Fibroblast of skin of left quadriceps (primary cell): ENCODE measurements at places on chromosomes 7 and 10.

- no peak for DNase-seq
Measured at GRCh38 chr7:73433924-73434700, 534 bp downstream of the FZD9 start.

DNA sequence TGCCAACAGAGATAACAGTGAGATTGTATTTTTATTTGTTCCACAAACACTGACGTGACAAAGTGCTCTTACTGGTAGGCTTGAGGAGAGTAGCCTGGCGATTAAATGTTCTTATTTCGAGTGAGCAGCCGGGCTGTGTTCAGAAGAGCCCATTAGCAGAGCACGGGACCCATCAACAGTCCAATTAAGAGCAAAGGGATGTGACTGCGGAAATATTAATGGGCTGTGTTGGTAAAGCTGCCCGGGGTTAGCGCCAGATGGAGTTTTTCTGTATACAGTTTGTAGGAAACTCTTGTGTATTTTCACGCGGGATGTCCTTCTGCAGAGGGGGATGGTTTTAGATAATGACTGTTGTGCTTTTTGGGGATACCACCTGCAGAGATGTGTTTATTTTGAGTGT lies 104.3 kb downstream of the KIAA1217 start:
- DNase-seq: no peak

DNA sequence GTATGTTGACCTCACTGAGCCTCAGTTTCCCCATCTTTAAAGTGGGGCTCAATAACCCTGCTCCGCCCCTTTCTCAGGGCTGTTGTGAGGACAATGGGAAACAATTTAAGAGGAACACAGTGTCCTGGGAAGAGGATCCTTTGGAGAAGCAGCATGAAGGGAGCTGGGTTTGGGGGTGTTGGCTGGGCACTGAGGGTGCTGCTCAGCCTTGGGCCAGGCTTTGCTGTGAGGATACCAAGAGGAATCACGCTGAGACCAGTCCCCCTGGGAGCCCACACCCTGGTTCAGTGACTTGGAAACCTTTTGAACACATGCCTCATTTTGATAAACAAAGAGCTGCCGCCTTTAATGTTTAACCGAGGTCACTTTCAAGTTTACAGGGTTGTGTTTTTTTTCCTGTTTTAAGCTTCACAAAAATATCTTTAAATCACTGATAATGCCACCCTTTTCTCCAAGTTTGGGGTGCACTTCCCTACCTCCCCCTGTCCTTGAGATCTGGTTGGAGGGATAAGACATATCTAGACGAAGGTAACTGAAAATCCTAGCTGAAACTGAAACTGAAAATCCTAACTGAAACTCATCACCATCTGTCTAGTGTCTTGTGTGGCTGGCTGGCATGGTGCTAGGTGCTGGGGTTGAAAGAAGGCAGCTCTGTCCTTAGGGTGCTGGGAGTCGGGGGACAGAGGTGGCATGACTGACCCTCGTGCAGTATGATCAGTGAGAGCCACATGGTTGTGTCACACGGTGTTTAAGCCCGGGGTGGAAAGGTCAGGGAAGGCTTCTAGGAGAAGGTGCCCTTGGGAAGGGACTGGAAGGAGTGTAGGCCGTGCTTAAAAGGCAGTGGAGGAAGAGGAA lies 27.7 kb downstream of the ZNF775 start:
- no peak for DNase-seq

- no peak for DNase-seq
Measured at GRCh38 chr10:44341886-44342285, 43.0 kb downstream of the CXCL12 start.

- no peak for DNase-seq
Measured at GRCh38 chr7:155211761-155212160, 85.9 kb upstream of the INSIG1 start.

- DNase-seq: no peak
Measured at GRCh38 chr10:4357911-4358310, 468.1 kb upstream of the AKR1E2 start.

- no peak for DNase-seq
Measured at GRCh38 chr10:12547301-12547771, 198.0 kb downstream of the CAMK1D start.

- DNase-seq: no peak
Measured at GRCh38 chr7:137895301-137896221, 48.8 kb upstream of the DGKI start.

DNA sequence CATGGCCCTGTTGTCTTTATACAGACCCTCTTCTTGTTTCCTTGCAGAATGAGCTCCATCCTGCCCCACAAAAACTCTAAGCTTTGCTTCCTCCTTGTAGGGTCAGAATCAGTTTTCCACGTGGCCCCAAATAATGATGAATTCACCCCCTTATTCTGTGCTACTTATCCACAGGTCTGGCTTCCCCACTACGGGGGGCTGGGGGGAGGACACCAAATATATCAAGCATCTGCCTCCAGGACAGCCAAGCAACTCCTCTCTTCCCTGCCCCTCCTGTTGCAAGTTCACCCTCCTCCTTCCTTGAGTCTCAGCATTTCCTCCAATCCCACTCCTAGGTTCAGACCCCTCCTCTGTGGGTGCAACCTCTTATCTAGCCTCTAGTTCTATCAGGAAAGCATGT lies 743.3 kb downstream of the GRID1 start:
- DNase-seq: no peak

DNA sequence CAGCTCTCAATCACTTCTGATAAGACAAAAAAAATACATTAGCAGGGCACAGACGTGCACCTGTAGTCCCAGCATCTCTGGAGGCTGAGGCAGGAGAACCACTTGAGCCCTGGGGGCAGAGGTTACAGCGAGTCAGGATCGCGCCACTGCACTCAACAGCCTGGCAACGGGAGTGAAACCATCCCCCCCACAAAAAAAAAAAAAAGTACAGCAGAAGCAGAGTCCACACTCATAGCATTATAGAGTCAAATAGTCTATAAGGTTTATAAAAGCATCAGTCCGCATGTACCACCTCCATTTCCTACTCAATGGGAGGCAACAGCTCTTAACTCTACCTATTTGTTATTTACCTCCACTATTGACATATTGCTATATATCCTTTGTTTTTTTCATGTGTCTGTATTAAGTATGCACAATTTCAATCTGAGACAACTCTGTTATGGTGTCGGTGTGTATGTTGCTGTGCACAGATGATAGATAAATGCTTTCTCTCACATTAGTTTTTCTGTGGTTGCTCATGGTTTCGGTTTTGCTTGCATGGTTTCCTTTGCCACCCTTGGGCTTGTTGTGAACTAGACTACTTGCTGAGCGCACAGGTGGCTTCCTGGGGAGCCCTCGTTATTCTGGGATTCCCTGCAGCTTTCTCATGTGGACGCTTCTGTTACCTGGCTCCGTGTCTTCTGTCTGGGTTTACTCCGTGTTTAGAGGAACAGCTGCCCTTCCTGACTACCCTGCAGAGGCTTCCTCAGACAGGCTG lies 40.4 kb downstream of the PROSER2 start:
- no peak for DNase-seq

GRCh38 chr7:45937301-45937700 lies 16.2 kb upstream of the IGFBP3 start:
- DNase-seq: no peak

DNA sequence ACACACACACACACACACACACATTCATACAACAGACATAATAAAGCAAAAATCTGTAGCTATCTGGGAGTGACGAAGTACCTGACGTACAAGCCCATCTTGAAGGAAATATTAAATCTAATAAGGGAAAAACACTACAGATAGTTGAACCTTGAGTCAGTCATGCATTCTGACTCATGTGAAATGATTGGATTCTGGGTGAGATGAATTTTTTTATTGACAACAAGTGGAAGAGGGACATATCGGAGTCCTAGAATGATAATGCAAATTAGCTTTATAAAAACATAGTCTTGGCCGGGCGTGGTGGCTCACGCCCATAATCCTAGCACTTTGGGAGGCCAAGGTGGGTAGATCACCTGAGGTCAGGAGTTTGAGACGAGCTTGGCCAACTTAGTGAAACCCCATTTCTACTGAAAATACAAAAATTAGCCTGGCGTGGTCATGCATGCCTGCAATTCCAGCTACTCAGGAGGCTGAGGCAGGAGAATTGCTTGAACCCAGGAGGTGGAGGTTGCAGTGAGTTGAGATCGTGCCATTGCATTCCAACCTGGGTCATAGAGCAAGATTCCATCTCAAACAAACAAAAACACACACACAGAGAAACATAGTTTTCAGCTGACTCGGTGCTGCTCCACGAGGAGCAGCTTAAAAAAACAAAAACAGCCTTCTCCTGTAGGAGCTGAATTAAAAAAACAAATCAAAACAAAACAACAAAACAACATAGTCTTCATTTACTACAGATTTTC lies 154.4 kb upstream of the MKLN1 start:
- no peak for DNase-seq

GRCh38 chr7:151366880-151367222 lies 25.2 kb downstream of the NUB1 start:
- peak; percentile 46 for DNase-seq

DNA sequence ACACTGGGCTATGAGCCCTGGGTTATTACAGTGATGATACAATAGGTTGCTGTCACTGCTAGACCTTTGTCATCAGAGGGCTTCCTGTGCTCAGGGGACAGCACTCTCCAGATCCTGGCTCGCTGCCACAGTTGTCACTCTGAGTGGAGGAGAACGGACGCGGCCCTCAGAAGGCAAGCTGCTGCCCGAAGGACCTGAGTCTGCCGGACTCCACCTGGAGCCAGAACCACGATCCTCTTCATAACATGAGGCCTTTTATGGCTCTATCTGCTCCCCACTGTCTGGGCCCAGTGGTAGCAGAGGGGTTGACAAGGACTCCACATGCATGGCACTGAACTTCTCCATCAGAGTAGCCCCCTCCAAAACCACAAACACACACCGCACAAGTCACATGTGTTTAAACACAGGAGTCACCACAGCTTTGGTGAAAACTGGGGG lies 94.7 kb upstream of the EFCAB10 start:
- DNase-seq: no peak

DNA sequence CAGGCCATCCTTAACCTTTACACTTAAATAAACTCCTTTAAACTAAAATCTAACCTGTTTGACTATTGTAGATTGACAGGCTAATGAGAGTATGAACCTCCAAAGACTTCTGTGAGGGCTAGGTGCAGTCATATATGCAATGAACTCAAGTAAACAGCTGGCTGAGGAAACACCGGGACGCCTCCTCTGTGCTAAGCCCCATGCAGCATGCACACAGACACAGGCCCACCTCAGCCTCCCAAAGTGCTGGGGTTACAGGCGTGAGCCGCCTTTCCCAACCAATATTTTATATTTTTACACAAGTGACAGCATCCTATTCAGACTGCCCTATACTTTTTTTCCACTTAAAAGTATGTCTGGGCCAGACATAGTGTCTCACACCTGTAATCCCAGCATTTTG lies 1.5 kb upstream of the FXYD4 start:
- DNase-seq: no peak

- DNase-seq: no peak
Measured at GRCh38 chr10:76763376-76763775, 874.2 kb downstream of the KCNMA1 start.

DNA sequence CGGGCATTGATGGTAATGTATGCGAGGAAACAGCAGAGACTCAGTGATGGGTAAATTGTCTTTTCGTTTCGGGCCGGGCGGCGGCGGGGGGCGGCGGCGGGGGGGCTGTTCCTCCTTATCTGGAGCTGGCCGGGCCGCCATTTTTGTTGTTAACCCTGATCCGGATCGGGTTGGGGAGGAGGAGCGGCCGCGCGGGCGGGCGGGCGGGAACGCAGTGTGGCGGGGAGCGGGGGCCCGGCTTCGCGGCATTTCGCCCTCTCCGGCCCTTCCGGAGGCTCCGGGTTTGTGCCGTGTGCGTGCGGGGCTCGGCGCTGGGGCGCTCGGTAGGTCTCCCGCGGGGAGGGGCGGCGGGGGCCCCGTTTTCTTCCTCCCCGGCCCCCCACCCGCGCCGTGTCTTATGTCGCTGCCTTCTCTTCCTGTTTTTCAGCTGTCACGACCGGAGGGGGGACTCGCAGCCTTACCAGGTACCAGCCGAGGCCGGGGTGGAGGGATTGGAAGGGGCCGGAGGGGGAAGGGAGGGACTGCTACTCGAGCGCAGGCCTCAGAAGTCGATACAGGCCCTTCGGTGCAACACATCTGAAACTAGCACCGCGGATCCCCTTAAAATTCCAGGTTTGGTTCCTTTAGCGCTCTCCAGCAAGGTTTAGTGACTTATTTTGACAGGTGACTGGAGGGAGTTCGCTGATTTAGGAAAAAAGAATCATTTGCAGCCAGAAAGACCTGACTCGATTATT lies 820 bp downstream of the WAC start:
- no peak for DNase-seq

DNA sequence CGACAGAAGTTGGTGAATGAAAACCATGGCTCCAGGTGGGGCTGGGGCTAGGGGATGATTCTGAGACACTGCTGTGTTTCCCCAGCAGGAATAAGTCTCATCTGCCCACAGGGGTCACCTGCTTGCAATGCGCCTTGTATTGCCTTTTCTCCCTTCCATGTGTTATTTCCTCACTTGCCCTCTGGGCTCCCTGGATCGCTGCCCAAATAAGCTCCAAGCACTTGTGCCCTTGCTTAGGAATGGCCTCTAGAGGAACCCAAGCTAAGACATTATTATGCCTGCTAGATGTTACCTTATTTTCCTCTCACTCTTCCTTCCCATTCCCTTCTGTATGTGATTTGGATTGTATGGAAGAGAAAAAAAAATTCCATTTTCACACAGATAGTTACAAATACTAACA lies 24.8 kb upstream of the PLPP4 start:
- DNase-seq: no peak

- DNase-seq: no peak
Measured at GRCh38 chr10:66538371-66538770, 387.5 kb upstream of the LRRTM3 start.

DNA sequence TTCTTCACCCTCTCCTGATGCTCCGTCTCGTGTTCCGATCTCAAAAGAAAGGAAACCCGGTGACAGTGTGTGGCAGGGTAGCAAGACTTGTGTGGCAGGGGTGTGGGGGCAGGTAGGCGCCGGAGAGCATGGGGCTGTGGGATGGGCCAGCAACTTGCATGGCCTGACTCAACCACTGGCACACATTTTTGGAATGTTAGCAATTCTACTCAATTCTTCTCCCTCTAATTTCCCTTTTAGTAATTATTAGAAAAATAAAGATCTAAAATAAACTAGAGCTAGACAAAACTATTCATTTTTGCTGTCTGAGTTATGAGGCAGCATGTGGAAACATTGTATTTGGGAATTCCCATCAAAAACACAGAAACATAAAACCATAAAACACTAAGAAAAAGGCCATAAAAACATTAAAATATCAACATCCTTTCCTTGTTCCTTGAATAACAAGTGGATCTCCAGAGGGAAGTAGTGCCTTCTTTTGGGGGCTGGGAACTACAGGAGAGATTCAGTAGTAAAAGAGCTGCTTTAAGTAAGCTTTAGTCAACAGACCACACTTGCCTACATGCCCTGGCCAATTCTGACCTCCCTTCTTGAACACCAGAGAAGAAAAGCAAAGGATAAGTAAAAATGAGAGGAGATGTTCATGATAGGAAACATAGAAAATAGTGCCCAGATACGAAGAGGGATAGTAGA lies 21.8 kb downstream of the SEMA3C start:
- no peak for DNase-seq

- no peak for DNase-seq
Measured at GRCh38 chr10:26696786-26697162, 727 bp upstream of the PDSS1 start.
